ENCODE measurements at places on chromosomes 4 and X.
A peak's percentile ranks its signal among the peaks of the same experiment; 100 is the strongest.

GRCh38 chr4:123651066-123651465 is 254.5 kb downstream of the SPRY1 start:
- peak; percentile 2 for DNase-seq

DNA sequence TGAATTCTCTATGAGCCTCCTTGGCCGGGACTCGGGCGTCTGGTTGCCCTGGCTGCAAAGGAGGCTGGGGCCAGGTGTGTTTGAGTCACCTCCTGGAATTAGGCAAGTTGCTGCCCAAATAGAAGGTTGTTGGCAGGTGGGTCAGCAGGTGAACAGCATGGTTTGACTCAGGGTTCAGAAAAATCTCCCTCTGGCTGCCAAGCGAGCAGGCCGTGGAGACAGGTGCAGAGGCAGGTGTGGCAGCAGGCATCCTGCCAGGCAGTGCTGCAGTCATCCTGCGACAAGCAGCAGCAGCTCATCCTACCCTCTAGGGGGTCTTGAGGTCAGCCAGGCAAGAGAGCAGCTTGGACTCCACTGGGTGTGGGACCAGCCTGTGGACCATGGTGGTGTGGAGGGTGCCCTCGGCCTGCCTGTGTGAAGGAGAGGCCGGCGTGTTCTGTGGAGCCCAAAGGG is 8.2 kb downstream of the MSANTD1 start:
- DNase-seq: no peak

DNA sequence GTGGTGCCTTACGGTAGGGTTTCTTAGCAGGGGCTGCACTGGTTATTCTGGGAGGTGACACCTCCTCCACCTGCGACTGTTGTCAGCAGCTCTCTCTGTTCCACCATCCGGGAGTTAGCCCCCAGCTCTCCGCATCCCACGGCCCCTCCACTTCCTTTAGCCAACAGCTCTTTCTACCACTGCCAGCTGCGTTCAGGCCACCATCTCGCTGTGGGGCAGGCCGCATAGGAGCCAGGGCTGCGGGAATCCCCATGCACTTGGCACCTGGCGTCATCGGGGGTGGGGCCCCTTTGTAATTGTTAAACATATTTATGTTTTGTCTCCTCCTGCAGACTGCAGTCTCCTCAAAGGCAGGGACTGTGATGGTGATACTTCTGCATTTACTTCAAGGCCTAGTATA is 480.2 kb downstream of the SMARCA1 start:
- no peak for DNase-seq

GRCh38 chrX:69031181-69031580 is 134.1 kb downstream of the PJA1 start:
- peak; percentile 20 for DNase-seq

- no peak for DNase-seq
Measured at GRCh38 chr4:55912249-55912648, 36.5 kb upstream of the CEP135 start.

DNA sequence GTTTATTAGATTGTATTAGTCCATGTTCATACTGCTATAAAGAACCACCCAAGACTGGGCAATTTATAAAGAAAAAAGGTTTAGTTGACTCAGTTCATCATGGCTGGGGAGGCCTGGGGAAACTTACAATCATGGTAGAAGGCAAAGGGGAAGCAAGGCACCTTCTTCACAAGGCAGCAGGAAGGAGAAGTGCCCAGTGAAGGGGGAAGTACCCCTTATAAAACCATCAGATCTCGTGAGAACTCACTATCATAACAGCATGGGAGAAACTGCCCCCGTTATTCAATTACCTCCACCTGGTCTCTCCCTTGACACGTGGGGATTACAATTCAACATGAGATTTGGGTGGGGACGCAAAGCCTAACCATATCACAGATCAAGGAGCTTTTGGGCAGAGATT is 8.1 kb upstream of the HSD17B13 start:
- no peak for DNase-seq

Data from astrocyte of the hippocampus (primary cell).